ENCODE measurements at places on chromosomes 2 and 18. TPM values are rescaled to one million over a fixed set of nuclear protein-coding genes. Genes with fewer than 3 reads are reported as not detected.

GRCh38 chr2:162072181-162072702 lies 1.8 kb downstream of the DPP4 start:
- no peak for DNase-seq
- peak overlapping the region; percentile 81 for H3K4me3 ChIP-seq
- H3K27me3 ChIP-seq, result peaks cover 10% of the 10 kb centered on the region
- peaks cover 22% of the 10 kb centered on the region for H3K4me1 ChIP-seq
- H3K36me3 ChIP-seq, result no peaks in the 10 kb centered on the region

DNA sequence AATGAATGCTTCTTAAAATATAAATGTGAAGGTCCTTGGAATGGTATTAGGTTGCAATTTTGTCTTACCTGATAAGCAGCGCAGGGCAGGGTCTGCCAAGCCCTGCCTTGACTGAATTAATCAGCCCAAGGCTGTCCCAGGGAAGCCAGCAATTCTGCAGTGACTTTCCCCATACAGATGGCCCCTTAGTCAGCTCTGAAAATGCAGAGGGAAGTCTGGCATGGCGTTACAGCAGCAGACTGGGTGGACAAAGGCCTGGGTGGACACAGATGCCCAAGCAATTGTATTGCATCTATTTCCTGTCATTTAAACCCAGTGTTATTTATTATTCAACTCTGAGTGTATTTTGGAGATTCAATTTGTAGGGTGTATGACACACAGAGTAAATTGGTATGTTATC lies 56.6 kb upstream of the NOL4 start:
- no peak for DNase-seq
- no peaks in the 10 kb centered on the region for H3K4me1 ChIP-seq
- H3K4me3 ChIP-seq, result no peak overlapping the region

TRAF3IP1 gene
- total RNA-seq, result 10.7 TPM

GRCh38 chr18:27461957-27462356 lies 276.8 kb upstream of the CHST9 start:
- H3K4me1 ChIP-seq, result no peaks in the 10 kb centered on the region
- H3K36me3 ChIP-seq, result no peaks in the 10 kb centered on the region
- DNase-seq, result no peak
- H3K27ac ChIP-seq, result no peak overlapping the region
- no peaks in the 10 kb centered on the region for H3K27me3 ChIP-seq

GRCh38 chr2:134413430-134413829 lies 159.6 kb downstream of the MGAT5 start:
- no peak overlapping the region for H3K27ac ChIP-seq
- H3K36me3 ChIP-seq, result no peaks in the 10 kb centered on the region
- no peak for DNase-seq
- peaks cover 32% of the 10 kb centered on the region for H3K4me1 ChIP-seq
- no peaks in the 10 kb centered on the region for H3K27me3 ChIP-seq

SCN1A gene
- not detected for total RNA-seq

DNA sequence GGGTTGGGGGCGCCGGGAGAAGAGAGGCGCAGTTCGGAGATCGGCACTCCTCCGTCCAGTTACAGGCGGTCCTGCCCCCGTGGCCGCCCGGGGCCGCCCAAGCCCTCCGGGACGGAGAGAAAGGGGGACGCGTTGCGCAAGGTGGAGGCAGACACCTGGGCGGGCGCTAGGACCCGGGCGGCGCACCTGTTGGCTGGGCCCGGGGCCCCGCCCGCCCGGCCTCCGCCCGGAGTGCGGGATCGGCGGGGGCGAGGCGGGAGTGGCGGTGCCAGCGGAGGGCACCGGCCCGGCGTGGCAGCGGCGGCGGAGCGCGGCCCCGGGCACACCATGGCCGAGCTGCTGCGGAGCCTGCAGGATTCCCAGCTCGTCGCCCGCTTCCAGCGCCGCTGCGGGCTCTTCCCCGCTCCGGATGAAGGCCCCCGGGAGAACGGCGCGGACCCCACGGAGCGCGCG lies at the start of gene SGPP2:
SGPP2 (plus strand) TSS at position 268 of the 453 bp plus-strand sequence; CDS start at position 328, 60 bp downstream.
- H3K4me3 ChIP-seq, result peak within 1 kb of the TSS; percentile 67
- H3K36me3 ChIP-seq, result no peaks in the 10 kb centered on the region
- H3K27me3 ChIP-seq, result peaks cover 38% of the 10 kb centered on the region
- peaks cover 30% of the 10 kb centered on the region for H3K4me1 ChIP-seq
- DNase-seq, result no peak
- H3K27ac ChIP-seq, result peak within 1 kb of the TSS; percentile 87

IL1R2 gene
- 59.3 TPM for total RNA-seq

GRCh38 chr18:59748628-59749360 lies 51.6 kb upstream of the CCBE1 start:
- no peak overlapping the region for H3K27ac ChIP-seq
- H3K4me1 ChIP-seq, result peaks cover 8% of the 10 kb centered on the region
- no peaks in the 10 kb centered on the region for H3K36me3 ChIP-seq
- H3K4me3 ChIP-seq, result no peak overlapping the region

ZNF385B gene
- total RNA-seq, result 1.9 TPM

NTSR2 gene
- not detected for total RNA-seq

- DNase-seq, result no peak
- no peak overlapping the region for H3K27ac ChIP-seq
- no peaks in the 10 kb centered on the region for H3K4me1 ChIP-seq
- no peaks in the 10 kb centered on the region for H3K27me3 ChIP-seq
Measured at GRCh38 chr18:76380791-76381405, 114.1 kb downstream of the ZNF516 start.

DNA sequence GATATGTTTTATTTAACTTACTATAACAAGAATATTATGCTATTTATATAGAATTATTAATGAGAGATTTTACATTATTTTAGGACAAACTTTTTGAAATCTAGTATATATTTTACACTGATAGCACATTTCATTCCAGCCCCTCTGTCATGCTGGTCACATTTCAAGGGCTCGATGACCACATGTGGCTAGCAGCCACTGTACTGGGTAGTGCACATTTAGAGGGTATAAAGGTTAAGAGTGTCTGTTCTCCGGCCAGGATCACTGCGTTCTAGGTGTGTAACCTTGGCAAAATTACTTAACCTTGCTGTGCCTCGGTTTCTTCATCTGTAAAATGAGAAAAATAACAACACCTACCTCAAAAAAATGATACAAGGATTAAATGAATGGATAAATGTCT lies 87.2 kb upstream of the TNP1 start:
- no peaks in the 10 kb centered on the region for H3K4me1 ChIP-seq
- H3K36me3 ChIP-seq, result no peaks in the 10 kb centered on the region
- no peak overlapping the region for H3K4me3 ChIP-seq
- no peak overlapping the region for H3K27ac ChIP-seq

DNA sequence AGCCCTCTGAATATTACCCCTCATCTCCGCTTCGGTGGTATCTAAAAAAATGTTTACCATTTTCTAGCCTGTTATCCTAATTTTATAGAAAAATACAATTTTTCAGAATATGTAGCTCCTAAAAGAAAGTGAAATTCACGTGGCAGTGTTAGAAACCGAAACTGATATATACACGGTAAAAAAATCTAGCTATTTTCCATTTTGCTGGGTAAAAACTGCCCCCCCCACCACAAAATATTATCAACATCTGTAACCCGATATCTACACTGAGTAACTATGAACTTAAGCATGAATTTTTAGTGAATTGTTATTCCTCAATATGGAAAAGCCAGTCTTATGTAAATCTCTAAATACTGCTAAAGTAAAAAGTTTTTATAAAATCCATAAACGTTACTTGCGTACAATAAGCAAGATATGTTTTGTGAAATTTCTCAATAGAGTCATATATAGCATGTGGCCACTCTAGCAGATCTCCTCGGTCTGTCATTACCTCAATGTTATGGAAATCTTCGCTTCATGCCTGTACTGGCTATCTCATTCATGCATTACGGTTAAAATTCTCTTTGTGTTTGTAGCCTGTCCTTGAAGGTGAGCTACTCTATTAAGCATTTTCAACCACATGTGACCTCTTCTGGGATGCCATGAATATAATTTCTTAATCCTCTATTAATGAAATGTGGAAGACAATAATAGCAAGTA lies 524.2 kb downstream of the TRIB2 start:
- H3K4me3 ChIP-seq, result no peak overlapping the region
- H3K4me1 ChIP-seq, result no peaks in the 10 kb centered on the region
- no peak overlapping the region for H3K27ac ChIP-seq
- H3K27me3 ChIP-seq, result no peaks in the 10 kb centered on the region
- no peaks in the 10 kb centered on the region for H3K36me3 ChIP-seq

GRCh38 chr2:42601076-42601475 lies 32.6 kb downstream of the MTA3 start:
- H3K27ac ChIP-seq, result no peak overlapping the region
- H3K4me3 ChIP-seq, result no peak overlapping the region
- no peak for DNase-seq
- H3K27me3 ChIP-seq, result no peaks in the 10 kb centered on the region
- no peaks in the 10 kb centered on the region for H3K4me1 ChIP-seq

DNA sequence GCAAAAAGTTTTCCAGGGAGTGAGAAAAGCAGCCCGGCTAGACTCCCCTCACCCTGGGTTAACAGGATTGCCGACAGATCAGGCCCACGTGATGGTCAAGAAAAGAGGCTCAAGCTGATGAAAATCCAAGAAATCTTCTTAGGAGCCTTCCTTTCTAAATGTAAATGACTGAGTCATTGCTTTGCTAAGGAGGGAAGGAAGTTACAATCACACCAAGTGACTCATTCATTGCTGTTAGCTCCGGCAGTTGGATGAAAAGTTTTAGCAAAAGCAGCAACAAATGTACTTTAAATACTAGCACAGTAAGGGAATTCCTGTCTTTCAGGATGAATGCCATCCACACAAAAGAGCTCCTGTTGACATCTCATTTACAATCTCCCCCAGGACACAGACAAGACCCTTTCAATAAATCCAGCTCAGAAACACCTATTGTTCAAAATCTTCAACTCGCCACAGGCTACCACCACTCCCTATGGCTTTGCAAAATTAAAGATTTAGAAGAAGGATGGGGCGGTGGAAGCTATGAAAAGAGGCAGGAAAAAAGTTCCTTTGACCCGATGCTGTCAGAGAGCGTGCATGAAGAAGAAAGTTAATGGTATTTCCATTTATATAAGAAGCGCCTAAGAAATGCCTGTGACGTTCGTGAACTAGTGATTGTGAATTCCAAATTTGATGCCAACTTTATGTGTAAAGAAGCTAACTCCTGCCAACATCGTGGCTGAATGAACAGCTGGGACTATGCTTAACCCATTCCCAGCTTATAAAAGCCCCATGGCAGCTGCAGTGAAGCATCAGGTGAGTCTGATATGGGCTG lies 153.7 kb downstream of the TGIF1 start:
- H3K27ac ChIP-seq, result peak overlapping the region; percentile 92
- peak overlapping the region; percentile 43 for H3K4me3 ChIP-seq
- H3K36me3 ChIP-seq, result no peaks in the 10 kb centered on the region
- H3K27me3 ChIP-seq, result no peaks in the 10 kb centered on the region
- peaks cover 48% of the 10 kb centered on the region for H3K4me1 ChIP-seq

ANKRD62 gene
- not detected for total RNA-seq

RRM2 gene
- total RNA-seq, result 1.8 TPM

- H3K27me3 ChIP-seq, result peaks cover 18% of the 10 kb centered on the region
- no peak for DNase-seq
- H3K36me3 ChIP-seq, result no peaks in the 10 kb centered on the region
- no peak overlapping the region for H3K4me3 ChIP-seq
Measured at GRCh38 chr18:50312296-50313030, 25.0 kb upstream of the CXXC1 start.

- H3K36me3 ChIP-seq, result peaks cover 5% of the 10 kb centered on the region
- no peak overlapping the region for H3K4me3 ChIP-seq
- H3K4me1 ChIP-seq, result peaks cover 8% of the 10 kb centered on the region
- H3K27ac ChIP-seq, result no peak overlapping the region
Measured at GRCh38 chr2:88615822-88616221, 11.4 kb downstream of the EIF2AK3 start.

GRCh38 chr2:179273461-179273962 lies 8.9 kb upstream of the SESTD1 start:
- H3K36me3 ChIP-seq, result no peaks in the 10 kb centered on the region
- H3K27me3 ChIP-seq, result no peaks in the 10 kb centered on the region
- peaks cover 13% of the 10 kb centered on the region for H3K4me1 ChIP-seq
- no peak overlapping the region for H3K4me3 ChIP-seq

DNA sequence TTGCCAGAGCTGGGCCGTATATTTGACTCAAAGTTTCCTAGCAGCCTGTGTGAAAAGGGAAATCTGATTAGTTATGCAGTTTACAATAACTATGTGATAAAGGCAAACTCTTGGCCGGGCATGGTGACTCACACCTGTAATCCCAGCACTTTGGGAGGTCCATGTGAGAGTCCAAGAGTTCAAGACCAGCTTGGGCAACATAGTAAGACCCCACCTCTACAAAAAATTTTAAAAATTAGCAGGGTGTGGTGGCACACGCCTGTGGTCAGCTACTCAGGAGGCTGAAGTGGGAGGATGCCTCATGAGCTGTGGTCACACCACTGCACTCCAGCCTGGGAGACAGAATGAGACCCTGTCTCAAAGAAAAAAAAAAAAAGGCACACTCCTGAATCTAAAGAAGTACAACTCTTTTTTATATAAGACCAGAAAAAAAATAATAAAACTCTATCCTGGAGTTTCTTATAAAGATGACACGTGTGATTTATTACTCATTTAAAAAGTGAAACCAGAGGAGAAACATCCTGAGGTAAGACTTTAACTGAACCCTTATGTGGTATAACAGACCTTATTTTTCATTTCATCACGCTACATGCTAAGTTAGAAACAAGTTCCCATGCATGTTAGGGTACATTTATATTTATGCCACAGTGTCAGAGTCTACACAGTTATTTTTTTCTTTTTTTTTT lies 32.6 kb upstream of the KCMF1 start:
- H3K4me3 ChIP-seq, result no peak overlapping the region
- H3K27me3 ChIP-seq, result no peaks in the 10 kb centered on the region
- no peaks in the 10 kb centered on the region for H3K36me3 ChIP-seq
- no peak overlapping the region for H3K27ac ChIP-seq
- DNase-seq, result no peak

DNA sequence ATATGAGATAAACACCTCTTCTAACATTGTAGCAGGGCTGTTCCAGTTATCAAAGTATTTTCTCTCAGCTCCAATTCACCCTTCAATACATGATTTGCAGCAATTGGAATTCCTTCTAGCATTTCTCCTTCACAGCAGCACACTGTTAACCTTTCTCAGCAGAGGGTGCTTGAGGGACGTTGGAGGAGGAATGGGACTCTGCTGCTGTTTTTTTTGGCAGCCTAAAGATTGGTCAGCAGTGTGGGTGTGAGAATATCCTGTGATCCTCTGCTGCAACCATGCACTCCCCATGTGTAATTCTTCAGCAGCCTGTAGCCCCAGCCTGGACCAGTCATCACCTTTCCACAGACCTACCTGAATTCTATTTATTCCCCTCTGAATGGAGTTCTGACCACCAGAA lies 1708.9 kb upstream of the CELF4 start:
- no peaks in the 10 kb centered on the region for H3K27me3 ChIP-seq
- H3K4me1 ChIP-seq, result no peaks in the 10 kb centered on the region
- H3K27ac ChIP-seq, result no peak overlapping the region
- H3K4me3 ChIP-seq, result no peak overlapping the region
- no peak for DNase-seq

SLC9A4 gene
- not detected for total RNA-seq

GRCh38 chr2:232466221-232466620 lies 10.3 kb downstream of the ALPI start:
- H3K27ac ChIP-seq, result no peak overlapping the region
- peaks cover 30% of the 10 kb centered on the region for H3K27me3 ChIP-seq
- H3K36me3 ChIP-seq, result no peaks in the 10 kb centered on the region

SLC5A7 gene
- not detected for total RNA-seq

GRCh38 chr2:16671760-16672159 lies 6.1 kb upstream of the CYRIA start:
- no peaks in the 10 kb centered on the region for H3K36me3 ChIP-seq
- peaks cover 1% of the 10 kb centered on the region for H3K4me1 ChIP-seq
- no peak overlapping the region for H3K4me3 ChIP-seq
- H3K27me3 ChIP-seq, result no peaks in the 10 kb centered on the region
- no peak for DNase-seq
- no peak overlapping the region for H3K27ac ChIP-seq

Measured in suprapubic skin (tissue), 4 donors.